ENCODE measurements at places on chromosomes 13 and 19. TPM values are rescaled to one million over a fixed set of nuclear protein-coding genes. Genes with fewer than 3 reads are reported as not detected.

ZNF222 gene
- total RNA-seq: 7.5 TPM

C13orf46 gene
- 0.17 TPM for total RNA-seq

NDUFA3 gene
- 12.6 TPM for total RNA-seq

SELENOV gene
- total RNA-seq: not detected

PCDH9 gene
- total RNA-seq: 0.68 TPM

C1QTNF9B gene
- not detected for total RNA-seq

LILRB3 gene
- not detected for total RNA-seq

SMAD9 gene
- 11.1 TPM for total RNA-seq

ACER1 gene
- not detected for total RNA-seq
